ENCODE measurements at places on chromosomes 13 and 19.

- no peak for DNase-seq
These were observed 1713.1 kb upstream of the PCDH20 start for GRCh38 chr13:63128716-63129115.

DNA sequence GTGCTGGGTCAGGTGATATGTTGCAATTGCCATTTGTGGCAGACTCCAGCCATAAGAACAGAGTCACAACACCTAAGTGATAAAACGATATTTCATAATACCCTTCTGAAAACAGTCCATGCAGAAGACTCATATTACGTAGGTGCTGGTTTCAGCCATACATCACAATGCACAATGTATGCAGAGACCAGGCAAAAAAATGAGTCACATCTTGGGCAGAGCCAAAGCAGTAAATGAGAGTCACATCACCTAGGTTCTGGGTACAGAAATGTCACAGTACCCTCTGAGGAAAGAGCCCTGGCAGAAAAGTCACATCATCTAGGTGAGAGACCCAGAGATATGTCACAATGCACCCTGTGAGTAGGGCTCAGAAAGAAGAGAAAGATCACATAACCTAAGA is 125.2 kb upstream of the ZNF91 start:
- DNase-seq, result no peak

DNA sequence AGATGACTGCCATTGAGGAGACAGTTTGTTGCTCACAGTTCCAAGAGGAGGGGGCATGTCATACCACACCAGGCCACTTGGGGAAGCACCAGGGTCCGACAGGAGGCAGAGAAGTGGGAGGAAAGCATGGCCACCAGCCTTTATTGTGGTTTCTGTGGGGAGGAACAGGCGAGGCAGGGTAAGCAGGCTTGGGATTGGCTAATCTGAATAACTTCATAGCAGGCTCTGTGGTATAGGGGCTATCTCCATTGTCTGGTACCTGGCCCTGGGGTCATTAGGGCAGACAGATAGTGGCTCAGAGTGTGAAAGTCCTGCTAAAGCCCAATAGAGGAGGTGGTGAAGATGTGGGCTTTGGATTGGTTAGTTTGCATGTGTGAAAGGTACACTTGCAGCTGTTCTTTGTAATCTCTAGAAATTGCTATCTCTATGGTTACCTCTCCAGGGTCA is 35.5 kb downstream of the CBY2 start:
- peak; percentile 20 for DNase-seq

GRCh38 chr19:36252047-36252446 is 37.1 kb downstream of the ZNF146 start:
- DNase-seq, result no peak

DNA sequence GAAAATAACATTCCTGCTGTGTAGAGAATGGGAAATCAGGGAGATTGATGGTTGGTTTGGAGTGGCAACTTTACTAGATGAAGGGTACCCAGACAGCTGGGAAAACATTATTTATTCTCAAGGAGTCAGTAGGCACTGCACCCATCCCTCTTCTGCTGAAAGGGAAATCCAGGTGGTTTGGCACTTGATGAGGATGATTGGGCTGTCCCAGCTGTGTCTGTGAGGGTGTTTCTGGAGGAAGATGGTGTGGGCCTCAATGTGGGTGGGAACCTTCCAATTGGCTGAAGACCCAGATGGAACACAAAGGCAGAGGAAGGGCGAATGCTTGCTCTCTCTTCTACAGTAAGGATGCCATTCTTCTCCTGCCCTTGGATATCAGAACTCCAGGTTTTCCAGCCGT is 10.4 kb upstream of the SACS start:
- no peak for DNase-seq

DNA sequence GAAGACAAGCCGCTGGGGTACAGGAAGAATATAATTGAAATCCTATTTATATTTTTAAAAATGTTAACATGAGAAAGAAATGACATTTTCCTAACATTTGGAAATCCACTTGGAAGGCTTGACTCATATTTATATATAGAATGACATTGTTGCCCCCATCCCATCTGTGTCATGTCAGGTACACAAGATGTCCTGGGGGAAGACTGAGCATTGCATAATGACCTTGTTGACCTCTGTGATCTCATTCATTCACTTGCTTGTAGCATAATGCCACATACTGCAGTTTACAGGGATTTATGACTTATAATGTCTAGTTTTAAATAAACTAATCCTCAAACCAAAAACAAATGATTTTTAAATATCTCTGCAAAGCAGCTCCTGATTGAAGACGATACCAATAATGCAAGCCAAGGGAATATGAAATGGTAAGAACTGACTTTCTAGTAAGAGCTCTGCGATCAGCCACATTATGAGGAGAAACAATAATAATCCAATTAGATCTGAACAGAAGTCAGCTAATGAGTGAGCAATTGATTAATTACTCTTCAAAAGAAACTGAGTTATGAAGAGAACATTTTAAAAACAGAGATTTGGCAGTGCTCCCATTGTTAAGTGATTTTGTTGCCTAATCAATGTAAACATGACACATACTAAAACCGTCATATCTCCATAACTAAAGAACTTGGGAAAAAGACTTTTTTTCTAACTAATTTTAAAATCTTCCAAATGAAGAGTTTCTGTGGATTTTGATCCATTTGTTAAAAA is 21.2 kb upstream of the VWA8 start:
- no peak for DNase-seq

- DNase-seq, result peak; percentile 82
These were observed 14.0 kb upstream of the ATP8B3 start for GRCh38 chr19:1825909-1826556.

- no peak for DNase-seq
These were observed 2700.2 kb downstream of the PCDH9 start for GRCh38 chr13:64529874-64530485.

GRCh38 chr19:21439201-21439751 is 42.3 kb downstream of the ZNF493 start:
- no peak for DNase-seq

DNA sequence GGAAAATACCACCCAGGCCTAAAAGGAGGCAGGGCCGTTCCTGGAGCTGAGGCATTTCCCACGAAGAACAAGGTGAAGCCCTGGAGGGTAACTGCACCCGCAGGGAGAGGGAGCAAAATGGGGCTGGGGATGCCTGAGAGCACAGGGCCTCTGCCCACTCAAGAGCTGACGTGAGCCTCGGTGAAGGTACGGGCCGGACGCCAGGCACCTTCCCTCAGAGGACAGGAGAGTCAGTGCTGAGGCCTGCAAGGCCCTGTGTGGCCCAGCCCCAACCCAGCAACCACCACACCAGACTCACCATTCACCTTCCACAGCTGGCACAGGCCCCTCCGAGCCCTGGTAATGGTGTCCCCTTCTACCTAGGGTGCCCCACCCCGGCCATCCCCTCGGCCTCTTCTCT is 36.3 kb downstream of the DNMT1 start:
- no peak for DNase-seq

DNA sequence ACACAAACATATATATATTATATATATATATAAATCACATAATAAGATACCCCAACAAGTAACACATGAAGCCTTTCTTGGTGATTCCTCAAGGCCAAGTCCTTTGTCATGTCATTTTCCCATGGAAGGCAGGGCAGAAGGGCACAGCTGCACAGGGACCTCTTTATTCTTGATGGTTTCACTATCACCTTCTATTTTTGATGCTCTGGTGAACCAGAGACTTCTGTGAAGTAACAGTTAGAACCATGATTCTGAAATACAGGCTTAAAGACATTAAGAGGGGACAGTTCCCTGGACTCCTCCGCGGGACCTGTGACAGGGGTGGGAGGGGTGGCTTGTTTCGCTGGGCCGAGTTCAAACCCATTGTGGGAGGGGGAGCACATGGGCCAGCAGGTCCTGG is 104.0 kb downstream of the DGKH start:
- no peak for DNase-seq

DNA sequence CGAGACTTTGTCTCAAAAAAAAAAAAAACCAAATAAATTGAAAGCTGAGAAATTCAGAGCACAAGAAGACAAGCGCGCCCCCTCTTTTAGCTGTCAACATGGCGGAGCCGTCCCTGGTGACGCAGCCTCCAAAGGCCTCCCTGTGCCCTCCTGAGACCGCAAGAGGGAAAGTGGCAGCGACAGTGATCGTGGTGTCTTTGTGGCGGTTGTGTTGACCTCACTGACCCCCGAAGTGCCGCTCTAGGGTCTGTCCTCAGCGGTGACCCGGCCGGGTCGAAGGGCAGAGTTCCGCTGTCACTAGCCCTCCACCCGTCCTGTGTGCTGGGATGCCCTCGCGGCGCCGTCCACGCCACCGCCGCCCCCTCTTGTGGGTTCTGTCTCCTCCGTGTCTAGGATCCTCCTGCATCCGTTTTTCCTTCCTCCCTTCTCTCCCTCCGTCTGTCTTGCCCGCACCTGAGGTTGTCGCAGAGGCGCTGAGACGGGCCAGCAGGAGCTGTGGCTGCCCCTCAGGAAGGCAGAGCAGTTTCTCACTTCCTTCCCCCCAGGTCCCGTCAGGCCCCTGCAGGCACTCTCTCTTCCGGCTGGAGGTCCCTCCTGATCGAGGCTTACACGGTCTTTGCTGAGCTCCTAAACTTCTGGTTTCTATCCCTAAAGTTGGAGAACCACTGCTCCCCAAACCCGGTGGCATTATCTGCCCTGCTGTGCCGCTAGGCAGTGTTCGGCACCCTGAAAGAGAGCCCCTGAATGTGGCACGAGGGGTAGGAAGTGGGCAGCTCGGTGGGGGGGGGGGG is 7.2 kb downstream of the UHRF1 start:
- peak; percentile 52 for DNase-seq

GRCh38 chr13:21133077-21133476 is 43.3 kb downstream of the SKA3 start:
- DNase-seq, result no peak

DNA sequence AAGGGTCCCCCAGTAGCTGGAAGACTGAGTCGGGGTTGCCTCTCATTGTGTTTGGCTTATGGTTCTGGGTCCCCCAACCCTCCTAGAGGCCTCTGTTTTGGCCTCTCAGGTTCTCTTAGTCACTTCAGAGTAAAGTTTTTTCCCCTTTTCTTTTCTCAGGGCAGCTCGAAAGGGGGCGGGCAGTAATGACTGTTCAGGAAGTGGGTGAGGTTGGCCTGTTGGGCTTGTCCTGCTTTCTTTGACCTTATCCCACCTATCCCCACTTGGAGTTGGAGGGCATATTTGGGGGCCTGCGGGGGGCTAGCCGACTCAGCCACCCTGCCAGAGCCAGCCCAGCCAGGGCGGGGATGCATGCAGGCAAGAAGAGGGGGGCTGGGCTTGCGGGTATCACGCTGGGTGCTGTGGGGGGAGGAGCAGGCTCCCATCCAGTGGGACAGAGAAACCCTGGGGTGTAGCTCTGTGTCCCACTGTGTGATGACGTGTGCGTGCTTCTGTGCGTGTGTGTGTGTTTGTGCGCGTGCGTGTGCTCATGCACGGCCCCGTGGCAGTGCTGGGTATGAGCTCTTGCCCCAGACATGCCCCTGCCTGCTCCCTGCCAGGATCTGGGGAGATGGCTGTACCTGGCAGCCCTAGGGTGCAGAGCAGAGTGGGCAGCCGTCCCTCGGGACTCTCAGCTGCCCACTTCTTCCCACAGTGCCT is 1.4 kb downstream of the CIC start:
- DNase-seq, result peak; percentile 75

DNA sequence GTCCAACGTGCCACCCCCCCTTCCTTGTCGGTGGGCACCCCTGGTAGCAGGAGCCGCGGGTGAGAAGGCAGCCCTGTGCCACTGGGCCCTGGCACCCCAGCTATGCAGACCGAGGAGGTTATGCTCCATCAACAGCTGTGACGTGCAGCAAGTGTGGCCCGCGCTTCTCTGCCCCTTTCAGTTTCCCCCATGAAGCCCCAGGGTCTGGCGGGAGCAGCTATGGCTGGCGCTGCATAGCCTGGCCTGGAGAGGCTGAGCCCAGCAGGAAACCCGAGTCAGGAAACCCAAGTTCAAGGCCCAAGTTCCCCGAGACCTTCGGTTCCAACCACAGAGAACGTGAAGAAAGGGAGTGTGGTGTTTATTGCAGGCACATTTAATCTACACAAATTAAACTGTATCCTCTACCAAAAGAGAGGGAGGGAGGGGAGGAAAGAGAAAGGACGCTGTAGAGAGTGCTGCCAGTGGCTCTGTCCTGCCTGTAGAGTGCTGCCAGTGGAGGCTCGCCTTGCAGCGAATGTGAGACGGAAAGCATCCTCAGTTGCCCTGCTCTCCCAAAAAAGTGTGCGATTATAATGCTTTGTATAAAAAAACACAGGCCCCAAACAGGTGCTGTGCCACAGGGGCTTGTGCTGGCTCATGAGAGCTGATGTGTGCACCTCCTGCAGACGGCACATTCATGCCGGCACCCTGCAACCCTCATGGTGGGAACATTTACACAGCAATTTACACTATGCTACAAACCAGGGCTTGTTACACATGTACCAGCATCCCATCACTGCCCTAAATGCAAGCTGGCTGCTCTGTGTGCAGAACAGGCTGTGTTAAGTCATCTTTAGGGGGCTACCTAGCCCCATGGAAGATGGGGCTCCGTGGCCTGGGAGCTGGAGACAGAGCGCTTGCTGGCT is 16.3 kb downstream of the POP4 start:
- peak; percentile 54 for DNase-seq

GRCh38 chr13:43140985-43141384 is 117.6 kb downstream of the DNAJC15 start:
- no peak for DNase-seq

DNA sequence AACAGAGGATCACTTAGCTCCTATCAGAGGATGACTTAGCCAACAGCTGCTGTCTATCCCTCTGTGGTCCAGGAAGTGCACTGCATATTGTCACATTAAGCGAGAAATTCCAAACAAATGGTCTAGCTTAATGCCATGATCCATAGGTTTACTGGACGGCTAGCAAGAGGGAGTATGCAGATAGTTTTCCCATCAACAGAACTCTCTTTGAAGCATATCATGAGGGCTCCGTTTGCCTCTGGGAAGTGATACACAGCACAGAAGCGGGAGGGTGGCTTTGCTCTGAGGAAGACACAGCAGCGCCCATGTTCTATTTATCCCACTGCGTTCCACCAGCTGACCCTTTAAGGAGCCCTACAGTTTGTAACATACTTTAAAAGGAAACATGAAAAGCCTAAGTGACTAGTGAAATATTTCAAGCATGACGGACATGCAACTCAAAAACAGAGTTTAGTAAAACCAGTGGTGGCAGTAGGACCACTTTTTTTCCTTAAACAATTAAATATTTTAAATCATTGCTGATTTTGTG is 52.7 kb downstream of the COL4A1 start:
- no peak for DNase-seq

DNA sequence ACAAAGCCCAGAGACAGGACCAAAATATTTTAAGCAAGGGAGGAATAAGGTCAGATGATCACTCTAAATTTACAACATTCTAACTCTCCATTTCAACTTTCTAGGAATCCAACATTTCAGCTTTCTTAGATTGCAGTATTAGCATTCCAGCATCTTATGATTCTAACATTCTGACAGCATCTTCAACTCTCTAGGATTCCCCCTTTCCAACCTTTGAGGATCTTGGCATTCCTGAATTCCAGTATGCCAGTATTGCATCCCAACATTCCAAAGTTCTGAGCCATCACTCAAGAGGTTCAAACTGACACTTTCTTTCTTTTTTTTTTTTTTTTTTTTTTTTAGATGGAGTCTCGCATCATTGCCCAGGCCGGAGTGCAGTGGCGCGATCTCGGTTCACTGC is 13.8 kb downstream of the TGFB1 start:
- DNase-seq, result no peak

Measured in stimulated activated naive CD8-positive, alpha-beta T cell treated with anti-CD3 and anti-CD28 coated beads, Interleukin-15, Interleukin-2, amounts not matched to agents 100 U/mL and 50 U/mL, for 24 hours (primary cell).